Stimulated activated CD4-positive, alpha-beta T cell treated with anti-CD3 and anti-CD28 coated beads, Interleukin-2, amount 100 ng/mL, for 4 hours (primary cell): ENCODE measurements at places on chromosomes 1 and 21.

GRCh38 chr1:112317140-112317539 lies 78.9 kb upstream of the CTTNBP2NL start:
- DNase-seq = no peak

DNA sequence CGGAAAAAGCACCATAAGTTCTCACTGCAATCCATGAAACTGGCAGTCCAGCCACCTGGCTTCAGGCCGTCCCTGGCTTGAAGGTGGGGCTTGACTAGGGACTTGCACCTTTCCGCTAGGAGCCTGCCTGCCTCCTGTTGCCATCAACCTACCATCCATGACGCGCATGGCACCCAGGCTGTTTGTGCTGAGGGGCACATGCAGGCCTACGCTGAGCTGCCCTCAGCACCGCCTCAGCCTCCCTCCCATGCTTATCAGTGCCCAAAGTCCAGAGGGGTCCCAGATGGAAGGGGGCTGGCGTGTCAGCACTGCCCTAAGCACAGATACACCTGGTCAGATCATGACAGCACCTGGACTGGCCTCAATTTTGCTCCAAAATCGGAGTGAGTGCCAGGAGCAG lies 190.2 kb upstream of the LYPLAL1 start:
- DNase-seq = no peak

DNA sequence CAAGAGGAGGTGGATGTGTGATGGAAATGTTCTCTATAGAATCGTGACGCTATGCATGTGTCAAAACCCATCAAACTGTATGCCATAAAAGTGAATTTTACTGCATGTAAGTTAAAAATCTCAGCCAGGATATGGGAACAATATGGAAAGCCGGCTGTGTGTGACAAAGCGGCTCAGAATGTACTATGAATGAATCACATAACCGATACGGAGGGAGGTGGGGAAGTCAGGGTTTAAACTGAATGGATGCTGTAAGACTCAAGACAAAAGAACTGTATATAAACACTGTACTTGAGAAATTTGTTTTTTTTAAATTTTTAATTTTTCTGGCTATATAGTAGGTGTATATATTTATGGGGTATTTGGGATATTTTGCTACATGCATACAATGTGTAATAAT lies 111.6 kb upstream of the PDE4B start:
- DNase-seq = no peak

- DNase-seq = peak; percentile 36
Observed at GRCh38 chr1:58782178-58783089, 1.4 kb downstream of the JUN start.

DNA sequence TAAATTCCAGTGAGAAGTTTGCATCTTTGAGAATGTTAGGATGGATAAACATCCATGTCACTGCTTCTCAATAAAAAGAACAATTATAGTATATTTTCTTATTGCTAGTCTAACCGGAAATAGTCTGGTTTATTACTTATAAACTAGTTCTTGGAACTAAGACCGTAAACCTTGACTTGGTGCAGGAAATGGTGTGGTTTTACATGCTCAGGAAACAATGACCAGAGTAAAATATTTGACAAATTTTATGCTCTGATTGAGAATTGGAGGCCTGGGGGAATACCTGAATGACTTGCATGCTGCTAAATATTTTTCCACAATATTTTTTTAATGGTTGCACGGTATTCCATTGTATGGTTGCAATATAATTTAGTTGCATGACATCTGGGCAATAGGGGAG lies 76.3 kb downstream of the XCL2 start:
- DNase-seq = no peak

- no peak for DNase-seq
Observed at GRCh38 chr21:34589511-34590282, 25.2 kb downstream of the RCAN1 start.

- no peak for DNase-seq
Observed at GRCh38 chr1:51284487-51284954, 45.8 kb downstream of the TTC39A start.

- no peak for DNase-seq
Observed at GRCh38 chr1:31102501-31102950, 37.0 kb upstream of the PUM1 start.

DNA sequence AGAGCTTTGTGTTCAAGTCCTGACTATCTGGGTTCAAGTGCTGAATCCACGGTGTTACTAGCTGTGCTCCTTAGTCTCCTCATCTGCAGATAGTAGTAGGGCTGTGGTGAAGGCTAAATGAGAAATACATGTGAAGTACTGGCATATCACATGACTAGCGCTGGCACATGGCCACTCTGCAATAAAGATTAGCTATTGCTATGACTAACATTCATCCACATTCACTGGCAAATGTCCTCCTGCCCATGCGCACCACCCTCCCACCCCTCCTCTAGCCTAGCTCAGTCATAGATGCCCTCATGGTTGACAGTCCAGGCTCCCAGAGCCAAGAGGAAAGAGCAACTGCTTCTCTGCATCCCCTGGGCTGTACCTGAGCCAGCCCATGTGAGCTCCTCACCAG lies 8.5 kb upstream of the COL8A2 start:
- no peak for DNase-seq

DNA sequence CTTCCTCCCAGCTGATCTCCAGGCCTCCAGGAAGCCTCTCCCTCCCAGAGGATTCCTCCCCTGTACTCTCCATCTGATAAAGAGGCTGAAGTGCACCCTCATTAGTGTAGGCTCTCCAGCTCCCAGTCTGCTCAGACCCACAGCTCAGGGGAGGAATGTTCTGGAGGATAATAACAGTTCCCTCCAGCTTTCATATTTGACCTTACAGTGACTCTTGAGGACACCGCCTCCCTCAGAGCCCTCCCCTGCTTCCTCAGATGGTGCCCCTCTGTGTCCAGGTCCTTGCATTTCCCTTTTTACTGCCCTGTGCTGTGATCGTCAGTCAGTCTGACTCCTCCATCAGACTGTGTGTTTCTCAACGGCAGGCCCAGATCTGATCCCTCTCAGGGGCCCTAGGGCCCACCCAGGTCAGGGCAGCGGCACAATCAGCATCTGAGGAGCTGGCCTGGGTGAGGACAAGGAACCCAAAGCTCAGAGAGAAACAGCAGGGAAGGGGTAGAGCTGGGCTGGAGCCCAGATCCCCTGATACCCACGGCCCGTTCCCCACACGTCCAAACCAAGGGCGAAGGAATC lies 1.1 kb upstream of the SHISAL2A start:
- DNase-seq = no peak

DNA sequence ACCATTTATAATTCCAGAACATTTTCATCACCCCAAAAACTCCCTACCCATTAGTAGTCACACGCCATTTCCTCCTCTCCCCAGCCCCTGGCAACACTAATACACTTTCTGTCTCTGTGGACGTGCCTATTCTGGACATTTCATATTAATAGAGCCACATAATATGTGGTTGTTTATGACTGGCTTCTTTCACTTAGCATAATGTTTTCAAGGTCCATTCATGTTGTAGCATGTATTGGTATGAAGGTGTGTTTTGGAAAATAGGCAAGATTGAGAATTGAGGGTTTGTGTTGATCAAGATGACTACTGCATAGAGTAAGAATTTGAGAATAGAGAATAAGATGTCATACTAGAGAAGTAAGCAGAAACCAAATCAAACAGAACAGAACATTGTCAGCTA lies 67.5 kb downstream of the ZFYVE9 start:
- DNase-seq = no peak

GRCh38 chr1:171457412-171457811 lies 27.9 kb upstream of the PRRC2C start:
- no peak for DNase-seq

DNA sequence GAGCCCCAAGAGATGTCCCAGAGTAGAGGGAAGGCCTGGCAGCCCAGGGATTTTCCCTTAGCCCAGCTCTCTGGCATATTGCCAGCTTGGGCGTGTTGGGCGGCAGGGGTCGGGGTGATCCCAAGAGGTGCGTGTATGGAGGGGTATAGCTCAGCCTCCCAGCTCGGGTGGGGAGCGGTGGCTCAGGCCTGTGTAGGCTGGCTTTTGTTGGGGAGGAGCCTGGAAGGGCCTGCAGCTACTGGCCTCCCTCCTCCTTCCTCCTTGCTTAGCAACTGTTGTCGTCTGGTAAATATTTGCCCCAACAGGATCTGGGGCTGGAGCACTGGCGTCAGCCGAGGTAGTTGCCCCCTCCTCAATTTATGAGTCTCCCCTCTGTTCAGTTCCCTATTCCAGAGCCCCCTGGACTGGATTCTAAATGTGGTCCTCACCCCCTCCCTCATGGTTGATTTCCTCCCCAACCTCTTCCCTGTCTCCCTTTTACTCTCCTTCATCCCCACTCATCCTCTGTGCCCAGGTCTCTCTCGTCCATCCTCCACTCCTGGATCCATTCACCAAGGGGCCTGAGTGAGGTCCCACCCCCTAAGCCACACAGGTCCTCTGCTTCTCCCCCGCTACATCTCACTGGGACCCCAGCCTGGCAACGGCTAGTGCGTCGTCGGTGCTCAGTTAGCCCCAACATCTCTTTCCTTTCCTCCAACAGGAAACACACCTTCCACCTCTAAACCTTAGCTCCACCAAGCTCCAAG lies 10.3 kb upstream of the LMNA start:
- no peak for DNase-seq

- no peak for DNase-seq
Observed at GRCh38 chr1:46137916-46138315, 5.5 kb upstream of the PIK3R3 start.

DNA sequence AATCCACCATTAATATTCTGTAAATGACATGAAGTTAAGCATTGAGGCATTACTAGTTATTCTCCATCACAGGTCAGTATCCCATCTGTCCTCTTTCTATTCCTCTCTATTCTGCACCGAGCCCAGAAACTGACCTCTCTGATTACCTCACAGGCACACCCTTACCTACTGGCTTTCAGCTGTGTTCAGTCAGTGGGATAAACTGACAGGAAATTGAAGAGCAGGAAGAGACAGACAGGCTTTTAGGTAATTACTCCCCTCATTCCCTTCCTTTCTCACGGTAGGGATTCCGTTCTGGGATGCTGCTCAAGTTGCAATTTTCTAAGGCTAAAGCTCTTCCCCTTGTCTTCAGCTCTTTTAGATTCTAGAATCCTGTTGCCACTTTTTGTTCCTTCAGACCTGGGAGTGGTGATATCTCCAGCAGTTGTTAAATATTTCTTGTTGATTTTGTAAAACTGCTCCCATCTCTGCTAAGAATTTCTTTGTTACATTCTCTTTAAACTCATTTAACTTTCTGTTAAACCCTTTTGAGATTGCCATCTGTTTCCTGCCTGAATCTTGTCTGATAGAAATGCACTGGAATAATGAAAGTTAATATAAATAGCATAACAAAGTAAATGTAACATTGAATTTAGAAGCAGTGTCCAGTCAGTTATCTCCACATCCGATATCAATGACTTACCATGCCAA lies 1063.4 kb downstream of the PLA2G4A start:
- DNase-seq = no peak

GRCh38 chr1:33370301-33370700 lies 49.4 kb upstream of the A3GALT2 start:
- no peak for DNase-seq

DNA sequence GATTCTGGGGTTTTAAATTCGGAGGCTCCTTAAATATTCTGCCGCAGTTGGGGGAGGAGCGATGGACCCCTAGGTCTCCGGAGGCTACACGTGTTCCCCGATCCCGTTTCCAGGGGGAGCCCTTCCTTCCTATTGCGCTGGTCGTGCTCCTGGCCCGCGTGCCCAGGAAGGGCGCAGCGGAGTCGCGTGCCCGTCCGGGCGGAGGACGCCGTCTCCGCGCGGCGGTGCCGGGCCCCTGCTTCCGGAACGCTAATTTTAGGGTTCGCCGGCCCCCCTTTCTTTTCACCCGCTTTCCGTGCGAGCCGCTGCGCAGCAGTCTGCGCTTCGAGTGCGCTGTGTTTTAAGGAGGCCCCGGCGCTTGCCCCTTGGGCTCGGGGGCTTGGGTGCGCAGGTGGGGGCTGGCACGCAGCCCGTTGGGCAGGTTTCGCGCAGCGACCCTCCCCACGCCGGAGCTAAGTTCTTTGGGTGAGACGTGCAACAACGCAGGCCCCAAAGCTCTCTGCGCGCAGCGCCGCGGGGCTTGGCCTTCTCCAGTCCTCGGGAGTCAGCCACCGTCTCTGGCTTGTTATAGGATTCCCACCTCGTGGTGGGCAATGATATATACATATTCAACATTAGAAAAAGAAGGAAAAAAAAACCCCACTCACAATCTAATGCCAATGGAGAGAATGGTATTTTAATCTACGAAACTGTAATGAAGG lies 43.5 kb upstream of the DNAJC6 start:
- no peak for DNase-seq

- no peak for DNase-seq
Observed at GRCh38 chr1:81889166-81889565, 88.4 kb downstream of the ADGRL2 start.

DNA sequence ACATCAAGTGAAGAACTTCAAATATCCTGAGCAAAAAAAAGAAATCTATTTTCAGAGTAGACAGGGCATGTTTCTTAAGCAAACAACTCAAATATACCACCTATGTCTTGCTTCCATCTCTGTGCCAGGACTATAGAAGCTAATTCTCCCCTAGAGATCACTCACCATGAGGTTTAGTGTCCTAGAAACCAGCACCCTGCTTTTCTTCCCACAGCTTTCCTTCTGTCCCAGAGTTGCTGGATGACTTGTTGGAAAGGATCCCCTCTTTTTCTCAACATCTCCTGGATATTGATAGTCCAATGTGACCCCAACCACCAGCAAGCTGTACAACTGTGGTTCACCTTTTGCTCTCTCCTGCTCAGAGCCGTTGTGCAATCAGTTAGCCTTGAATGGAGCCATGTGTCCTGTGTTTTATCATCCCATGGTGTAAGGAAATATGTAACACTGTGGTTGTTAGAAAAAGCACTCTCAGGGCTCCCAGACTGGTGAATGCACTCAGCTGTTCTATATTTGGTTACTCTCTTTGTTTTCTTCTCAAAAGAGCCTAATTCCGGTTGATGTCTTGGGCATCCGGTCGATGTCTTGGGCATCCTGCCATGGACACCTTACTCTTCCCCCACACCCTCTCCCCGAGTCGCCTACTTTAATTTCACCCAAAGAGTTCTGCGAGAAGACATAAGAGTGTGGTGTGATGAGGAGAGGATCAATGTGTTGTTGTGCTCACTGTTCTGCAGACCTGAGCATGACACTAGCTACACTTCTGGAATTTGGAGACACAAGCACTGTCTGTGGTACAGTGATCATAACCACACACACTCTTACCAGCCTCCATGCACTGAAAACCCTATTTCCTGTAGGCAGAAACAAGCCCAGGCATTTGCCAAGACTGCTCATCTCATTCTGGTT lies 1.7 kb downstream of the TNFSF4 start:
- DNase-seq = peak; percentile 4

- no peak for DNase-seq
Observed at GRCh38 chr1:37157634-37158033, 123.3 kb upstream of the GRIK3 start.

- DNase-seq = no peak
Observed at GRCh38 chr1:244603498-244603897, 49.4 kb upstream of the DESI2 start.

- no peak for DNase-seq
Observed at GRCh38 chr21:39016740-39017315, 166.4 kb downstream of the PSMG1 start.

GRCh38 chr1:205716371-205717132 lies 33.4 kb downstream of the NUCKS1 start:
- no peak for DNase-seq

DNA sequence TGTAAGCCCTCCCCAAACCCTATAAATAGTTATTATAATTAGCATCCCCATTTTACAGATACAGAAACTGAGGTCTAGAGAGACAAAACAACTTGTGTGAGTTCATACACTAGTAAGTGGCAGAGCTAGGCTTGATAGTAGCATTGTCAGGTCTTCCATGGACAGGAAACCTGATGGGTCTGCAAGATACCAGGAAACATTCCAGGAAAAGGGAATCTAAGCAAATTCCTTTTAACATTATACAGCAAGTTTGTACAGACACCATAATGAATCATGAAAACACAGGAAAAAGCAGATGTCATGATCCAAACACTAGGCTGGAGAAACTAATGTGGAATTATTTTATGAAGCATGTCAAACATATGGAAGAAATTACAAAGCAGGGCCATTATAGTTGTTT lies 89.1 kb upstream of the KCNK2 start:
- DNase-seq = no peak
